ENCODE measurements at places on chromosomes 13 and 19.

DNA sequence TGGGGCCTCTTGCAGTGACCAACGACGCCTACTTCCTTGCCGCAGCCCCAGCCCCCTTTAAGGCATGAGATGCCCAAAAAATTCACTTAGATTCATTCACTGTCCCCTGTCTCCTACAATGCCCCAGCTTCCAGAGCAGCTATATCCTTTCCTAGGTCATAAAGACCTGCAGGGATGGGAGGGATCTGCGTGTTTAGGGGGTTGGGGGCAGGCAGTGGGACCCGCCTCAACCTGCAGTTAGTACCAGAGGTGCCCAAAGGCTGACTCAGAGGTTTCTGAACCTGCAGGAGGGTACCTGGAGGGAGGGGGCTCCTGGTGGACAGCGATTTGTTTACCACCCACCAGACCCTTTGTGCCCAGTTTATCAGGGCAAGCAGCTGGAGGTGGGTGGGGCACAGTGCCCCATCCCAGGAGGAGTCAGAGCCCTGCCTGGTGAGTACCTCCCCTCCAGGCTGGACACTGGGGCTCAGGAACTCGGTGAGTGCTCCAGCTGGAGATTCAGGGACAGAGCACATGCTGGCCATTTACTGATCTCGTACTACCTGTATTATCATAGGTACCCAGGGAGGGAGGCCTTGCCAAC lies 10.1 kb downstream of the RPS28 start:
- no peak for DNase-seq

DNA sequence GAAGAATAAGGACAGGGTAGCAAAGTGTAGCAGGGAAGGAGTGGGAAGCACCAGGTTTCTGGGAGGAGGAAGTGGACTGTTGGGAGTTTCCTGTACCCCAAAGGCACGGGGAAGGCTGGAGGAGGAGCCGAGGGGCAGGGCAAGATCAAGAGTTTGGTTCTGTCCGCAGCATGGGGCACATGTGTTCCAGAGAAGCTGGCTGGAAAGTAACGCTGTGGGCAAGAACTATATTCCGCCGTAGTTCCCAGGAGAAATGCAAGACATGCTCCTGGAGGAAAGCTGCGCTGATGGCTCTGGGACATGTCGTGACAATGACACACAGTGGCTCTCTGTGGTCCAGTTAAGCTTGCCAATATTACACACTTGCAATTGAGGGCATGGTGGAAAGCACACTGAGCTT lies 51.7 kb upstream of the KPNA3 start:
- no peak for DNase-seq

DNA sequence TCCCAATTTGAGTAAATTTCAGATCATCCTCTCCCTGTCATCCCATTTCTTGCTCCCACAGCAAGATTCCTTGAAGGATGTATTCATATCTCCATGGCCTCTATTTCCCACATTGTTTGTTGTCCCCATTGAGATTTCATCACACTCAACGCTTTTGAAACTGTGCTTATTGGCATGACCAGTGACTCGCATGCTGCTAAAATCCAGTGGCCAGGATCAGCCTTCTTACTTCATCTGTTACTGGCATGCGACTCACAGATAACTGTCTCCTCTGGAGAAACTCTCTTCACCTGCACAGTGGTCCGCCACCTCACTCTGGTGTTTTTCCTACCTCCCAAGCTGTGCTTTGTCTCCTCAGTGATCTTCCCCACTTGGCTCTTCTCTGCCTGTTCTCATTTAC lies 95.8 kb downstream of the WASF3 start:
- DNase-seq, result no peak

DNA sequence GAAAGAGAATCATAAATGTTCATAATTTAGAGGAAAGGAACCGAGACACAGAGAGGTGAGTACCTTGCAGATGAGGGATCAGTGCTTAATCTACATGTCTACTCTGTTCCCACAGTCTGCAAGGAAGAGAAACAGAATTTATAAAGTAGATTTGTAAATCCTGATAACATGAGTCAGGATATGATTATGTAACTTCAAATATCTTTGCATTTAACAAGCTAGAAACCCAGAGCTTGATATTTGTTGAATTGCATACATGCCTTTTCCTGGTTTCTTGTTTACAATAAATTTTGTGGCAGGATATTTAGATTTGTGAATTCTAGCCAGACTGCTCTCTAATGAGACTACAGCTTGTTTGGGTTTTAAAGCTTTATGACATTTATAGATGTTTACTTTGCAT lies 219.2 kb downstream of the ENOX1 start:
- DNase-seq, result no peak

DNA sequence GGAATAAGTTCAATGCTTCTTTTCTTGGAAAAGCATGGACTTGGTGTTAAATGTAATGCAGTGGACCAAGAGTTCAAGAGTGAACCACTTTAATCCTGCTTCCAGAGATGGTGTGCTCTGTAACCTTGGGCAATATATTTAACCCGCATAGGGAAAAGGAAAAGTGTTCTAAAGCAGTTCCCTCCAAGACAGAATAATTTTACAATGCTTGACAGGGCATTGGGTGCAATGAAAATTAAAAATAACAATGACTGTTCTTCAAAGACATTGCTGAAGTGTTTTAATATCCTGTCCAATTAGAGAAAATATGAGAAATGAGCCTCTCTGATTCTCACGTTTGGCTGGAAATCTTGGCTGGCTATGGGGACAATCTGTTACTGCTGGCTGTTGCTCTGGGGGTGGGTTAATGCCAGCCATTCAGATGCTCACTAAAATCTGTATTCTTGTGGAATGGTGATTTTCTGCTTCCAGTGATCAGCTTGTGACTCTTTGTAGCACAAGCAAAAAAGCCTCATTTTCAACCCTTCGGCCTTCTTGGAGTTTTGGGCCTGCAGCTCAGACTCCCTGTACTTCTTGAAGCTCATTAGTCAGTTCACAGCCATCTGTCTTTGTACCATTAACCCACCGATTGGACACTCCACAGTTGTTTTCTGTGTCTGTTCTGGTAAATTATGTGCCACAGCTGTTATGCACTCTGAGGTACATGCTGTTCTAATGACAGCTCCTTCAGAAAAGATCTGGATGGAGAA lies 310.6 kb downstream of the LMO7 start:
- DNase-seq, result no peak

DNA sequence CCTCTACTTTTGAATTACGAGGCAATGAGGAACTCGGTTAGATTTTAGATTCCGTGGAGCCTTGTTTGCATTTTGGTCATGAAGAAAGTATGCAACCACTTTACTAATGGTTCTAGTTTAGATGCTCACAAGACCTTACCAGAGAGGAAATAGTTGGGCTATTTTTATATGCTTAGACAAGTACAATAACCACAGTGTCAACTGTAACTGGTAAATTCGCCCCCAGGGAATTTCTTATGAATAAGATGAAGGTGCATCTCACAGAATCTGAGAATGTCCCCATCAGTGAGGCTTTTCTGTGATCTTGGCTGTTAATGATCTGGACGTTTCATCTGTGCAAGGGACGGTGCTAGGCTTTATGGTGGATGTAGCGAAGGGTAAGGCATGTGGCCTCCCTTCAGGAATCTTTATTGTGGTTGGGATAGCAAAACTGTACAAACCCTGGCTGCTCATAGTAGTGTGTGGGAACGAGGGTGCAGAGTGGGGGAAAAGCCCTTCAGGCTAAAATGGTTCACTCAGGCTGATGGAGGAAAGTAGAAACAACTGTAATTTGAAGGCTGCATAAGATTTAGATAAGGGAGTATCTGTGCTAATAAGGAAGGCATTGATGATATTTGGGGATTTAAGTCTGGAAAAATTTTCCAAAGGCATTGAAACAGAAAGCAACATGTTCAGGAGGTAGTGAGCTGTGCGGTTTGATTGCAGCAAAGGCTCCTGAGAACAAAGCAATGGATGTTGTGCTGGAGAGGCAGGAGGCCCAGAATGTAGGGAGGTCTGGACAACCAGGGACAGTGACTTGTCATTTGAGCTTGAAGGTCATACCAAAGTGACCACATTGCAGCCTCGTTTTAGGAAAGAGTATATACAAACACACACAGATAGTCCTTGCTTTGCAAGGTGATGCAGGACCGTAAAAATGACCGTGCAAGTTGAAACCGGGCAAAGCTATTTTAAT lies 28.4 kb downstream of the UBAC2 start:
- no peak for DNase-seq

DNA sequence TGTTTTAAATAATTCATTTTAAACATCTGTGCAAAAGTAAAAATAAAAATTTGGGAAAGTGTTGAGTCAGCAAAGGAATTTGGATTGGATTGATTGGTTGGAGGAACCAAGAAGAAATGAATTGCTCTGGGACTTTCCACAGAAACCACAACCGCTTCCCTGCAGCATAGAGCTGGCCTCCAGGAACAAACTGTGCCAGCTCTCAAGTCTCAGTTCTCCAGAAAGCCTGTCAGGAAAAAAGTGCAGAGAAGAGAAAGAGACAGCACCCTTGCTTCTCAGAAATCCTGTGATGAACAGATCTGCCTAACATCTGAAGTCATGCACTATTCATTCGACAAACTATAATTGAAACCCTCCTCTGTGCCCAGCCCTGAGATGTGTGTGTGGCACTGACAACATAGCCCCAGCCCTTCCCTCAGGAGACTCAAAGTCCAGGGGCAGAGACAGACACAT lies 14.8 kb downstream of the LYPD3 start:
- no peak for DNase-seq
